ENCODE measurements at places on chromosomes 6 and 20.

- no peak for DNase-seq
Measured at GRCh38 chr20:41837669-41838224, 219.6 kb upstream of the CHD6 start.

- DNase-seq = no peak
Measured at GRCh38 chr20:59086923-59087322, 44.3 kb upstream of the PRELID3B start.

DNA sequence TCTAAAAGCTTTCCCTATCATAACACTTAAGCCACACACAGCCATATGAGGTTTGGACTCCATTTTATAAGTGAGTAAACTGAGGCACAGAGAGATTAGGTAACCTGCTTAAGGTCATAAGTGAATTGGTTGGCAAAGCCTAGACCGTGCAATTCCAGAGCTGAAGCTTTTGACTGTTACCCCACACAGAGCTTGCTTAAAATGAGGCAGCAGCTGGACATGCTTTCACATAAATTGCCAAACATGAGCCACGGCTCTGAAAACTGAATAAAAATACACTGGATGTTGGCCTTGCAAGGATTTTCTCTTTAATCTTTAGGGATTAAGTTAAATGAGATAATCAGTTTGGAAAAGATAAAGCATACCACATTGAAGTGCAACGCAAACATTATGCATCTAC is 2.5 kb downstream of the RIPOR2 start:
- no peak for DNase-seq

GRCh38 chr20:37305079-37305478 is 15.6 kb downstream of the MANBAL start:
- no peak for DNase-seq

DNA sequence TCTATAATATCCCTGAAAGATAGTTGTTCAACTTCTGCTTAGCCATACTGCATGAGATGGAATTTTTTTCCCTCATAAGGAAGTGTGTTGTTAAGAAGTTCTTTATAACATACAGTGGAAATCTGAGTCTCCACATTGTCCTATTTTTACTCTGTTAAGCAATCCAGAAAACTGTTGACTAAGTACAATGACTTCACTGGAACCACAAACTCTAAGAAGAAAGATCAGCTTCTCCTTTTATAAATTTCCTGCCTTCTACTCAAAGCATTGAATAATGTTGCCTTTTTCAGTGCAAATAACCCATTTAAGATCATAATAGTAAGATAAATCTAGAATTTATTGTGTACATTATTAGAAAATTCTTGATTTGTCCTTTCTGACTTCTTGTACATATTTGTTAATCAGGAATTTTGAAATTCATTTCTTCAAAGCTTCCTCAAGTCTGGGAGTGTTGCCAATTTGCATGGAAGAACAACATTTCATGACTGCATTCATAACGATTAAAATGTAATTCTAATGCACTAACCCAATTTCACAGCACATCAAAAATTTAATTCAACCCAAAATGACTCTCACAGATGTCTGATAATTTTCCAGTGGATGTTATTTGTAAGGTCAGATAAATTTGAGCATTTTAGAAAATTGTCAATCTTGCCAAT is 45.6 kb upstream of the ANKEF1 start:
- DNase-seq = no peak

Data from brain pericyte (primary cell).